ENCODE measurements at places on chromosomes 6 and 20. TPM values are rescaled to one million over a fixed set of nuclear protein-coding genes. Genes with fewer than 3 reads are reported as not detected.
A peak's percentile ranks its signal among the peaks of the same experiment; 100 is the strongest.

- no peak for DNase-seq
Measured at GRCh38 chr6:25484900-25485299, 167.1 kb upstream of the SCGN start.

GRCh38 chr6:33313105-33313708 is 671 bp downstream of the TAPBP start:
- peak; percentile 90 for DNase-seq

GRCh38 chr6:169424821-169425240 is 171.2 kb upstream of the THBS2 start:
- DNase-seq, result no peak

- DNase-seq, result no peak
Measured at GRCh38 chr6:164792666-164793065, 516.7 kb downstream of the C6orf118 start.

DNA sequence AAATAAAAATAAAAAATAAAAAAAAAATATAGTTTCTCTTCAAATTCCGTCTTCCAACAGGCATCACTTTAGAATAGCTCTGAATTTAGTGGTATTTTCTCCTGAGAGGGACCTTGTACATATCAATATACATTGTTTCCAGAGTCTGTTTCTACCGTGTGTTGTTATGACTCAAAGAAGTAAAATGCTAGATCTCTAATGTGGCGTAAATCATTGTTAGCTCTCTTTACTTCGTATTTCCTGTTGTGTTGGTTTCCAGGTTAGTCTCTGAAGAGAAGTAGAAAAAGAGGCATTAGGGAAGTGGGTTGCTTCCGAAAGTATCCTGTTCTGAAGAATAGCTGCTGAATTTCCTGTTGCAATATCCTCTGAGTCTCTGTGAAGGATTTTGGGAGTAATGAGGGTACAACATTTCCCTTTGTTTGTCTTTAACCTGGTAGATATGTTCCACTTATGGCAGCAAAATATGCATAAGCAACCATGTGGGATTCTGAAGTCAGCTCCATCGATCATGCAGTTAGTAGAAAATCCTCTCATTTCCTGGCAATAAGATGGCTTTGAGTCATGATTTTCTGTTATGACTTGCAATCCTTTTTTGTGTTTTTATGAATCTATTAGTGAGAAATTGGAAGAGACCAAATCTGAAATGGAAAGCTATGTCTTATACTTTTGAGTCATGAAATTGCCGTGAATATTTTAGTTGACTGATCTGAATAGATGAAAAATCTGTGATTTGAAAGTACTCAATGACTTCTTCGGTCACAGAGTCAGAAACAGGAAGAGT is 42.0 kb upstream of the MCHR2 start:
- DNase-seq, result no peak

DNA sequence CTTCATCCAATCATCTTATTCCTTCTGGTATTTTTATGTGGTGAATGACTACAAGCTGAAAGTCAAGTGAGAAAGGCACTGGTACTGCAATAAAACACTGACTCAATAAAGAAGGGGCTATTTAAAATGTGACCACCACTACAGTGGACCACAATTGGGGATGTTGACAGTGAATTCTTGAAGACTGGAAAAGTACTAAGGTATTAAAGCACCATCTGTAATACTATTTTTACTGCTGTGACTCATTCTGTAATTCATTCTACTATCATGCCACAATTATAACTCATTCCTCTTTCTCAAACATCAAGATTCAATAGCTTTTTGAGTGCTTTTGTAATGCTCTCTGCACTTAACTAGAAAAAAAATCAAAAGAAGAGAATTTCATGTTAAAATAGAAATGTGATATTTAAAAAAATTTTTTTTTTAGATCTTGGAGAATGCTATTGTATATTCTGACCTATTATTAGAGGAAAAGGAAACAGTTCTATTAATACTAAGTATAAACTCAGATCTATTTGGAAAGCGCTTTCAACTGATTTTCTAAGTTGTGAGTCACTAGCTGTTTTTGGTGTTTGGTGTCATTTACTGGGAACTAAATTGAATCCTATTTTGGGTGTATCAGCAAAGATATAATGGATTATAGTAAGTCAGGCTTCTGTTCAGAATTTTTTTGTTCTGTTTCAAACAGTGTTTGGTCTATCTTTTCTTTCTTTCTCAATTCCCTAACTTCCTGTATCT is 104.7 kb upstream of the TMEM170B start:
- DNase-seq, result no peak

- DNase-seq, result no peak
Measured at GRCh38 chr6:150535818-150536220, 63.9 kb upstream of the PLEKHG1 start.

DNA sequence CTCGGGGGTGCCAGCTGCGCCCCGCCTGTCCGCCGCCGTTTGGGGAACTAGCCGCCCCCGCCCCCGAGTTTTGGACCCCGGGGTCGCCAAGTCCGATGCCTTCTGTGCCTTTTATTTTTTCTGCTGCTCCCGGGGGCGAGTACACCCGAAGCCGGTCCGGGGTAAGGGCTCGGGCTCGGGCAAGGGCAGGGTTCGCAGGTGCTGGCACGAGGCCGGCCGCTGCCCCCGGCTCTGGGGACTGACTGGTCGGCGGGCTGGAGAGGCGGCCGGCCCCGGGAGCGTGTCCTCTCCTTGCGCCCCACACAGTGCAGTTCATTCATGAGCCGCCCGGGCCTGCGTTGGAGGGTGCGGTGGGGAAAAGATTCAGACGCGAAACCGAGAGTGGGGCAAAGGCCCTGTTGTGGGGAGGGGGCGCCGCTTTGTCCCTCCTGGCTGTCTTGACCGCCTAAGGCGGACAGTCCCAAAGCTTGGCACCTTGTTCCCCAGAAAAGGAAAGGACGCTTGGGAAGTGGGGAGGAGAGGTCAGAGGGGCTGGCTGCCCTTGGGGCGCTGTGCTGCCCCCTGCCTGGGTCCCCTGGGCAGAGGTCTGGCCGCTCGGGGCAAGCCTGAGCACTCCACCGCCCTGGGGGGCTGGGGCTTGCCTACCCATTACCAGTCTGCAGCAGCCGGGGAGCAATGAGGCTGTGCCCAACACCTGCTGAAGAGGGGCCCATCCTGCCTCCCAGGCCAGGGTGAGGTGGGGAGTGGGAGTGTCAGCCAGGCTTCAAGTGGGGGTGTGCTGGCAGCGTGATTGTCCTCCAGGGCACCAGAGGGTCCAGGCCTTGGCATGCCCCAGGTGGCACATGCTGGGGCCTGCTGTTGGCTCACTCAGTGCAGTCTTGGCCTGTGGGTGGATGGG is 915 bp downstream of the TMEM63B start:
- DNase-seq, result no peak

DNA sequence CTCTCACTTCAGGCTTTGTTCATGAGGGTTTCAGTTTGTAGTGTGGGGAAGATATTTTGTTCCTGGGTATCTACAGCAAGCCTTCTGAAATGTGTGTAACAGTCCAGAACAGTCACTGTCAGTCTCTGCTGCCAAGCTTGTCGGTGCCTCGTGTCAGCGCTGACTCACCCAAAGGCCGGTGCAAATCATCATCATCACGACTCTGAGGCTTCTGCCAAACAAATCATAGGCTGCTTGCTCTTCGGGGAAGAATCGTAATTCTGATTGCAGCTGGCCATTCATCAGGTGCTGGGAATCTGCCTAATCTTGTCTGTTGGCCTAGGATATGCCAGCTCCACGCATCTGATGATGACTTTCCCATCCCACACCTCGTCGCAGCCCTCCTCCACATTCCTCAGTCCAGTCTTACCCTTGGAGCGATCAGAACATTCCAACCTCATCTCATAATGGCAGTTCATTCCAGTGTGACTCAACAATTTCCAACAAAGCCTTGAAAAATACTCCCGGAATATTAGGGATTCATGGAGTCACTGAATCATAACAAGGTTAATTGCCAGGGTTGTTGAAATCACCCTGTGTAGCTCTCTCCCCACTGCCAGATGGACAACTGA is 40.9 kb downstream of the ALDH8A1 start:
- DNase-seq, result no peak

DNA sequence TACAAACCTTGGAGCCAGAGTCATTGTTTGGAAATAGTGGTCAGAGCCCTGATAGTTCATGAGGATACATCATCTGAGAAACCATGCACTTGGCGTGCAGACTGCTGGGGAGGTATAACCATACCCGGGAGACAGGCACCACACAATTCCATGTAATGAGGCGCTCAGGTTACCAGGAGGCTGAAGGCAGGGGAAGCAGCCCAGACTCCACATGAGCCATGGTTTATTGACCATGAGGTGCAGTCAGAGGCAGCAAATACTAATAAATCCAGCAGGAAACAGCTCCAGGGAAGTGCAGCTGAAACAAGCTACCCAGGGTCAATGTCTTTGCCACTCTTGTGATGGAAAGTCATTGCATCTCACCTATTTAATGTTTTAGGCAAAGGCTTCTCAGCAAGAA is 156.0 kb downstream of the TBC1D7 start:
- no peak for DNase-seq

DNA sequence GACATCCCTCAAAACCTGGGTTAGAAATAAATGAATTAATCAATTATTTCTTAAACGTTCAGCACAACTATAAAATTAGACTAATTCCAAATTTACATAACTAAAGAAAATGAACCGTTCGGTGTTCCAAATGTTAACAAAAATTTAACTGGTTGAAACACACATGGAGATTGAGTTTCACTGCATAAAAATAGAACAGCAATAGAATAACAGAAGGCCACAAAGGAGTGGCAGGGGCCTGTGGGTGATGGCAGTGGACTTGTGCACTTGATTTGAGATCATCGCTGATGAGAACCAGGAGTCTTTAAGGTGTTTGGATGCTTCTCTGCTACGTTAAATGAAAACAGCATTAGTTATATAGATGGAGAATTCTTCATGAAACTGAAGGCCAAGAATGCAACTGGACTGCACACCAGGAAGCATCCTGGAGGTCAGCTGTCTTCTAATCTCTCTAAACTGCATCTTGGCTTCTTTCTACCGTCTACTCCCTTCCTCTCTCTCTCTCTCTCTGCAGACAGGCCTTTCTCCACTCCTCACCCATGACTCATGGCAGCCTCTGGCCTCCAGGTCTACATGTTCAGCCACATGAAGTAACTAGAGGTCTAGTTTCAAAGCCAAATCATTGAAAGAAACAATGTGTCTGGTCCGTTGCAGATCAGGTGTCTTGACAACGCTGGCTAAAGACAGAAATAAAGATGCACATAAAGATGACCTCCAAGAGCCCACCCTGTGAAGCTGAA is 111.3 kb downstream of the SIM1 start:
- no peak for DNase-seq

- DNase-seq, result no peak
Measured at GRCh38 chr20:36720510-36720909, 25.4 kb downstream of the NDRG3 start.

DNA sequence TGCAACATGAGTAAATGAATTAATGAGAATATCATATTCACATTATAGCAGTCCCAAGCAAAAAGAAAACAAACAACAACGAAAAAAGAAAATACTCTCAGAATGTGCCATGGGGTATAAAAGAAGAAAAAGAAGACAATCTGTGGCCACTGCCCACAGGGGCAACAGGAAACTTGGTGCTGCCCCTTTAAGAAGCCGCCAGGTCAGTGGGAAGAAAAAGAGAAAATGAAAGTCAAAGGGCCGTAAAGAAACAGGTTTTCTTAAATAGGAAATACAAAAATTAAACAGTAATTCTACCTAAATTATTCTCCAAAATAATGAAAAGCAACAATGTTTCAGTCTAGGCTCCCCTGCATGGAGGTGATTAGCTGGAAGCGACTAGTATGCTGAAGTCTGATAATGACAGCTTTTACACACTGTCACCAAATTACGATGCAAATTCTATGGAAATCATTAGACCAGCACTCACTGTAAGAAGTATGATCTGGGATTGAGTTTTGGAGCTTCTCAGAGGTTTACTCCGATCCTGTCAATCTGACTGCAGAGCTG is 23.6 kb downstream of the GMDS start:
- no peak for DNase-seq

DNA sequence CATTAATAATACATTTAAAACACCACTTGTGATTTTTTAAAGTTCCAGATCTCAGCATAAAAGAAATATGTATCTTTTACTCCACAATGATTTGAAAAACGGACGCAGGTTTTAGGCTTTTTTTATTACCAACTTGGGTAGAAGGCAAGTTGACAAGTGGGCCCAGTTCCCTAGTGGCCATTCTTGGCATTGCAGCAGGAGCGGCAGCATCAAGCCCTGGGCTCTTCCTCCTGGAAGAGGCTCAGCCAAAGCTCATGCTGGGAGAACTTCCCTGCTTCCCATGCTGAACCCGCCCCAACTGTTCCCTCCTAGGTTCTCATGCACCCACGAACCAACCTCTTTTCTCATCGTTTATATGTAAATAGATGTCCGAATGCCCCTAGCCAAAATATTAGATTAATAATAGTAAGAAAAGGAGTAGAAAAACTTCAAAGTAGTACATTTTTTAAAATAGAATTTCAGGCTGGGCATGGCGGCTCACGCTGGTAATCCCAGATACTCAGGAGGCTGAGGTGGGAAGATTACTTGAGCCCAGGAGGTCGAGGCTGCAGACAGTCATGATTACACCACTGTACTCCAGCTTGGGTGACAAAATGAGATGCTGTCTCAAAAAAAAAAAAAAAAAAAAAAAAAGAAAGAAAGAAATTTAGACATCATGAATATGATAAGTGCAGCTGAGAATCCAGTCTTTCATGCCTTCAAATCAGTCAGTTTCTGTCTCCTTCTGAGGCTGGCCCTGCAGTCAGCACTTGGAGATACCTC is 18.2 kb upstream of the MYB start:
- no peak for DNase-seq

DNA sequence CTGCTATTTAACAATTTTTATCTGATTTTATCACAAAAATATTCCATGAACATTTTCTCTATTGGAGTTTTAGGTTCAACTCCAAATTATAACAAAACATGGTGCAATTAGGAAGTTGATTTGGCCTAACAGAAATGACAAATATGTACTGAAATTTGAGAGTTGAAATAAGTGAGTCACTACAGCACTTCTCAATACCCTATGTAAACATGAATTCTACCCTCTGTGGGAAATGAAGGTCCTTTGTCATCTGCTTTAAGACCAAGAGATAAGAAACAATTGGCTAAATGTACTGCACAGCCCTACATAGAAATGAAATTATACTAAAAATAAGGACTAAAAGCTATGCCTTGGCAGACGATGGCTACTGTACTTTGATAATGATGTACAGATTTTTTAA is 86.2 kb upstream of the BEND6 start:
- DNase-seq, result no peak

- DNase-seq, result no peak
Measured at GRCh38 chr6:122530440-122531046, 58.9 kb upstream of the SERINC1 start.

DNA sequence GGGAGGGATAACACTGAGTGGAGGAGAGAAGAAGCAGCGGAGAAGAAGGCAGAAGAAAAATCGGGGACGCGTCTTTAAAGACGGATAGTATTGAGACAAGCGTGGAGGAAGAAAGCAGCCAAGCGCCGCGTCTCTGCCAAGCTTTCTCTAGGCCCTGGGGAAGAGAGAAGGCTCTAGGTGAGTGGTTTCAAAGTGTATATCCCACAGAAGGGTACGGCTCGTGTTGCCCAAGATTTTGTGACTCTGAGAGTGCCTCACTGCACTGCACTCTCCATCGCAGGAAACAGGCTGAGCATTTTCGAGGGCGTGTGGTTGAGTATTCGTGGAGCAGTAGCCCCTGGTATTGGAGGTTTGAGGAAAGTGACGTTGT is 185.4 kb downstream of the TRIM27 start:
- no peak for DNase-seq

GRCh38 chr6:63883597-63883996 is 248.0 kb downstream of the PHF3 start:
- DNase-seq, result no peak

GRCh38 chr20:60960500-60960899 is 291.6 kb upstream of the CDH4 start:
- DNase-seq, result no peak

GRCh38 chr6:109790131-109790530 is 99.0 kb downstream of the FIG4 start:
- no peak for DNase-seq

TNFAIP3 gene
- total RNA-seq, result 7.9 TPM

FNDC1 gene
- 1.9 TPM for total RNA-seq

PRPH2 gene
- 0.70 TPM for total RNA-seq

Measured in cardiac septum (tissue), 1 donor.